ENCODE measurements at places on chromosomes 3 and 15.

DNA sequence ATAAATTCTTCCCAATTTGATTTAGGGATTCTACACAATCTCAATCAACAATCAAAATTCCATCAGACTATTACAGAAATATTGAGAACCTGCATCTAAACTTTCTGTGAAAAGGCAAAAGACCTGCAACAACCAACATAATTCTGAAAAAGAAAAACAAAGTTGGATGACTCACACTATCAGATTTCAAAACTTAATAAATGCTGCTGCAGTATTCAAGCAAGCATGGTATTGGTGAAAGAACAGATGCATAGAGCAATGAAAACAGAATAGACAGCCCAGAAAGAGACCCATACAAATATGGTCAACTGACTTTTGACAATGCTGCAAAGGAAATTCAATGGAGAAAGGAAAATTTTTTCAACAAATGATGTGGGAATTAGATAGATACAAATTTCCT, 477.1 kb upstream of the NR2F2 start:
- no peak for DNase-seq

- no peak for DNase-seq
These were observed 92.1 kb downstream of the HHLA2 start for GRCh38 chr3:108388136-108389132.

GRCh38 chr3:124206225-124207055, 214.5 kb upstream of the ROPN1 start:
- DNase-seq: no peak

DNA sequence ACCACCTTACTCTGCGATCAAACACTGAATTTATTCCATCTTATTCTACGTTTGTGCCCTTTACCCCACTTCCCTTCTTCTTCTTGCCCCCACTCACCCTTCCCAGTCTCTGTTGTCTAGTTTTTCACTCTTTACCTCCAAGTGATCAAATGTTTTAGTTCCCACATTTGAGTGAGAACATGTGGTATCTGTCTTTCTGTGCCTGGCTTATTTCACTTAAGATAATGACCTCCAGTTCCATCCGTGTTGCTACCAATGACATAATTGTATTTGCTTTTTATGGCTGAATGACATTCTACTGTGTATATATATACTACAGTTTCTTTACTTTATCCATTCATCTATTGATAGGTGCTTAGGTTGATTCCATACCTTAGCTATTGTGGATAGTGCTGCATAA, 78.8 kb downstream of the PDCD6IP start:
- DNase-seq: no peak

DNA sequence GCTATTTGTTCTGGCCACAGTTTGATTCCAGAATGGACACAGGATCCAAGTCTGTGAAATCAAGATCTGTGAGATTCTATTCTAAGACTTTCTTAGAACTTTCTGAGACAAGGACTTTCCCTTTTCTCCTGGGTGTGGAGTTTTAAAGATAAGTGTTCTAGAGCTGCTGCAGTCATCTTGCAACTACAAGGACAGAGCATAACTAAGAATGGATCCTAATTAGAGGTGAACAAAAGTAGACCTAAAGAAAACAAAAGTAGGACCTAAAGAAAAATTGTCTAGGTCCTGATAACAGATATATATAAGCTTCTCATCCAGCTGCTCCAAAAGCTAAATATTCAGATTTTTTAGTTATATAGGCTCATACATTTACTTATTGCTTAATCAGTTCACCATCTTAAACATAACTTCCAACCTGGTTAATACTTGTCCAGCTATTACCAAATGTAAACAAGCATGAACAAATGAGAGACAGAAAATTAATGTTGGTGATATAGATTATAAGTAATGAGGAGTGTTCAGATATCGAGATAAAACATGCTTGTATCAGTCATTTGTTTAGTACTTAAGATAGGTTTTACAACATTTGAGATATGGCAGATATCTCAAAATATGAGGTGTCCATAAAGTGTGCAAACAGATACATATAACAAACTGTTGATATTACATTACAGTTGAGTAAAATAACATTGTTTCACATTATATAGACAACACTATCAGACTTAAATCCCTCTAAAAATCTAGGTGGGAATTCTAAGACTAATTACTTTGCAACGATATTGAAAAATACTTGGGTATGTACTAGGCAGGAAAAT, 75.1 kb downstream of the CD200 start:
- DNase-seq: no peak
